Right cardiac atrium (tissue), 5 donors: ENCODE measurements at places on chromosomes 13 and 19.

GRCh38 chr13:71703138-71703537 lies 163.9 kb downstream of the DACH1 start:
- no peak for DNase-seq

GRCh38 chr13:59444210-59444857 lies 719.4 kb downstream of the DIAPH3 start:
- no peak for DNase-seq

DNA sequence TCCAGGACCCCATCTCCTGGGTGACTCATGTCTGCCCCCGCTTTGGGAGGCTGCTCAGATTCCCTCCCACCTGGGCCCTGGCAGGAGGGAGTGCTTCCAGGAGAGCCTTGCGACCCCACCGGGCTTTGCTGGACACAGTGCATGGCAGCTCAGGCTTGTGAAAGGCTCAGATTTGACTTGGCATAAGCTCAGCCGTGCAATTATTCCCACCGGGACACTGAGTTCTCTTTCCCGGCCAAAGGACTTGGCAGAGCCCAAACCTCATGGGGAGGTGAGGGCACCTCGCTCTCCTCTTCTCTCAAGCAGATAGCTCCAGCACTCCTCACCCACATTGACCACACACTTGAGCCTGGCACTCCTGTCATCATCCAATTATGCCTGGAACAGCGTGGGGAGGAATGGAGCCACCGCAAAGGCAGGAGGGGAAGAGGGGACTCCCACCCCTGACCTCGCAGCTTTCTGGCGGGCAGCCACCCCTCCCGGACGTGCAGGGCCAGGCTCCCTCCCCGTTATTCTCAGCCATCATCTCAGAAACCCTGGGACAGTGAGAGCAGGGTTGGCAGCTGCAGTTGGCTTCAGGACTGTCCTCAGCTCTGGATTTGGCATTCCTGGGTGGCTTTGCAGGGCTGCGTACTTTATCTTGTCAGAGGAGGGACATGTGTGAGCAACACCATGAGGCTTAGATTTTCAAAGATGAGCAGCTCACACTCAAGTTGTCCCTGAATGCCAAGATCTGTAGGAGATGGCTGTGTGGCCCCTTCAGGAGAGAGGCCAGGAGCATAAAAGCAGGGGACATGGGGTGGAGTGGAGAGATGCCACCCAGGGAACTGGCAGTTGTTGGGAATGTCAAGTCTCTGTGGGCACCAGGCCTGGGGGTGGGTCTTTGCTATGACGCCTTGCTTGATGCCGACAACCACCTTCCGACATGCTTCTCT lies 306.2 kb downstream of the TEX29 start:
- DNase-seq = peak; percentile 31

- DNase-seq = no peak
Measured at GRCh38 chr19:18468517-18468916, 30.6 kb upstream of the ISYNA1 start.

DNA sequence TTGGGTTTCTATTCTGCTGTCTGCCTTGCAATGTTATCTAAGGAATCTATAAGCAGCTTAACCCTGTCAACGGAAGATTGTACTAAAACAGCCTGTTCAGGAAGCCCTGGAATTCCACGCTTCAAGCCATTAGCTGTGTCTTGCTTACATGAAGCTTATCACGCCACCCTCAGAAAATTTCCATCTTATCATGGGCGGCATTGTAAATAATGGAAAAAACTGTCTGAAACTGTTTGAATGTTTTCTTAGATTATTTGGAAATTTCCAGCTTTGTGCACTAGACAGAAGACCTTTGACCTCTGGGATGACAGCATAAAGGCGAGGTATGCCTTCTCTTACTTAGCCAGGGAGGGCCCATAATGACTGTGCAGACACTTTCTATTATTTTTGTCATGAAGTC lies 319.7 kb downstream of the KCNRG start:
- no peak for DNase-seq

- DNase-seq = no peak
Measured at GRCh38 chr13:28355822-28356371, 139.0 kb downstream of the FLT1 start.

- peak; percentile 28 for DNase-seq
Measured at GRCh38 chr13:95317039-95317989, 16.1 kb upstream of the ABCC4 start.

DNA sequence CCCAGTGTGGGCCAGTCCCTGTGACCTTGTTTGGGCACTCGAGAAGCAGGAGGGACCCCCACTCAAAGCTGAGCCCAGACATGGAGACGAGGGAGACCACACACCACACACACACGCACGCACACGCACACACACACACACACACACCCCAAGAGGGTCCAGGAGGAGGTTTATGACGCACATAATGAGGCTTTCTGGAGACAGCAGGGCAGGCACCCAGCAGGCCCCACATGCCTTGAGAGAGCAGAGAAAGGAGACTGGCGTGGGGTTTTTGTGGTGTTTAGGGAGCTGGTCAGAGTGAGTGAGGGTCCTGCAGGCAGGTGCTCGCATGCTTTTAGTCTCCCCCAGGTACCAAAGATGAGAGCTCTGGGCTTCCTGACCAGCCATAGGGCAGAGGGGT lies 42.4 kb downstream of the GPR12 start:
- DNase-seq = no peak

DNA sequence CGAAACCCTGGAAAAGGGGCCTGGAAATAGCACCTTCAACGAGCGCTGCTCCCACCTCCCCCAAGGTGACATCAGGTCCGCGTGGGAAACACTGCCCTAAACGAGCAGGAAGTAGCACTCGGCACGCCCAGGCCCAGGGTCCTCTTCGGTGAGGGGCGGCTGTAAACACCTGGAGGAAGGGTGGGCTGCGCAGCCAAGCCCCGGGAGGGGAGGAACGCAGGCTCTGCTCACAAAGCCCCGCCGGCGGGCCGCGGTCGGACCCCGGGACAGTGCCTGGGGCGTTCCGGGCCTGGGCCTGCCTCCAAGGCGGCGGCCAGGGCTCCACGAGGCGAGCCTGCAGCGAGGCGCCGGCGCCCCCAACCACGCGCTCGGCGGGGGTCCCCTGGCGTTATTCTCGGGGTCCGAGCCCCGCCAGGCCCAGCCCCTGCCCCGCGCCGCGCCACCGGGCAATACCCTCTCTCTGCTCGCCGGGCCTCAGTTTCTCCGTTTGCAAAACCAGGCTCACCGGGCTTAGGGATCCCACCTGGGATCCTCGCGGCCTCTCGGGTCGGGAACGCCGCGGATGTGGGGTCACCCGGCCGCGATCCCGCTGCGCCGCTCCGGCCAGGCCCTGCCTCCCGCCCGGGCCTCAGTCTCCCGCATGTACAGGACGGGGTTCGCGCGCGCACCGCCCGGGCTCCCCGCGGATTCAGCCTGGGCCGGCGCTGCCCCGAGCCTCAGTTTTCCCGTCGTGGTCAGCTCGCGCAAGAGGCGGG lies 630 bp downstream of the RNF126 start:
- DNase-seq = peak; percentile 75

DNA sequence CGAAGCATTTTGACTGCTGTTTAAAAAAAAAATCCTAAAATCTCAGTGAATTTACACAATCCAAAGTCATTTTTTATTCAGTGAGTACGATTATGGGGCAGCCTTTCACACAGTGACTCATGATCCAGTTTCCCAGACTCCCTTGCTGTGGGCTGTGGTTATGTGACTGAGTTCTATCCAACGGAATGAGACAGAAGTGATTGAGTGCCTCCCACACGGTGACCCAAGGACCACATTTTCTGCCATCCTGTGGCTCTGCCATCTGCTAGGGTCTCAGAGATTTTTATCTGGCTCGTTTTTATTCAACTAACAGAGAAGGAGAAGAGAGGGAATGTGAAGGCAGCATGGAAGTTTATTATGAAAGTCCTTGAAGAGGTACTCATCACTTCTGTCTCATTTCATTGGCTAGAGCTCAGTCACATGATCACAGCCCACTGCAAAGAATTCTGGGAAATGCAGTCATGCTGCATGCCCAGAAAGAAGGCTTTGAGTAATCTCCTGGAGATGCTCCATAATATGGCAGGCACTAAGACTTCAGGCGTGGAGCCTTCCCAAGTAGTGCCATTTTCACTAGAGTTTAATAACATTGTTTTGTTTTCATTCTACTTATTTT lies 999.4 kb downstream of the UQCRFS1 start:
- no peak for DNase-seq

- peak; percentile 57 for DNase-seq
Measured at GRCh38 chr19:6733338-6734095, 3.9 kb downstream of the GPR108 start.
